Retinal pigment epithelial cell (primary cell): ENCODE measurements at places on chromosomes 4 and X.

GRCh38 chrX:115038406-115038805 lies 21.0 kb upstream of the IL13RA2 start:
- no peak for DNase-seq

GRCh38 chr4:60201052-60201673 lies 999.0 kb upstream of the ADGRL3 start:
- DNase-seq = no peak

- DNase-seq = no peak
Observed at GRCh38 chrX:15664487-15665444, at the start of gene CLTRN. Gene CLTRN (minus strand): TSS chrX:15664805. CDS start chrX:15664775, 30 bp downstream.

DNA sequence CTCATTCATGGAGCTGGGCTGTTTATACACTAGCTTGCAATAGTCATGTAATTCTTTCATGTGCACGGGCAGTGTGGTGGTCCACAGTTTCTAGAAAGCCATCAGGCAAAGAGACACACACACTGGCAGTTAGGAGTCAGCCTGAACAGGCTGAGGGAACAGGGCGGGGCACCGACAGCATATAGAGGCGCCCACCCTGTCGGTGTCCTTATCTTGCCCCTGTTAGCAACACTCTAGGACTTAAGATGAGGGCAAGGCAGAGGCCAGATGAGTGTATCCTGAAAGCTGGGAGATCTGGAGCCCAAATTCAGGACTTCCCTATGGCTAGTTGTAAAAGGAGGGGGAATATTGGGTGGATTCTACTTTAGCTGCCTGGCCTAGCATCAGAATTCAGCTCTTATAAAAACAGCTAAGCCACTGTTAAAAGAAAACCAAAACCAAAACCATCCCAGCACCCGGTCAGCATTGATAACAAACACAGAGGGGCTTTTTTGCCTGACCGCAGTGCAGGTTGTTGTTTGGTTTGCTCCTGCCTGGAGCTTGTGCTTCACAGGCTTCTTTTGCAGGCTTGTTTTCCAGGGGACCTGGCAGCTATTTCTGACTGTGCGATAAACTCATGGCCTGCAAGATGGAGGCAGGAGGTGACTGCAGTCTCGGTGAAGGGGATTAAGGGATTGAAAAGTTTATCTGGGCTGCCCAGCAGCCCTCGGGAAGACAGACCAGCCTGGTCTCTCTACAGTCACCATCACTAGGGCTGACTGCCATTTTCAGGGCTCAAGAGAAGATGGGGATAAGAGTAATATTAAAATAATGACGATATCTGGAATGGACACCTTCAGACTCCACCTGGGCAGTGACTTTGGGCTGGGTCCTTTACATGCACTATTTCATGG lies 638.9 kb downstream of the MID1IP1 start:
- no peak for DNase-seq

GRCh38 chr4:75733369-75733768 lies 9.0 kb downstream of the USO1 start:
- DNase-seq = no peak

GRCh38 chr4:61201561-61201960 lies 1.4 kb downstream of the ADGRL3 start:
- DNase-seq = no peak

GRCh38 chr4:13559413-13559812 lies 15.1 kb upstream of the NKX3-2 start:
- DNase-seq = no peak

DNA sequence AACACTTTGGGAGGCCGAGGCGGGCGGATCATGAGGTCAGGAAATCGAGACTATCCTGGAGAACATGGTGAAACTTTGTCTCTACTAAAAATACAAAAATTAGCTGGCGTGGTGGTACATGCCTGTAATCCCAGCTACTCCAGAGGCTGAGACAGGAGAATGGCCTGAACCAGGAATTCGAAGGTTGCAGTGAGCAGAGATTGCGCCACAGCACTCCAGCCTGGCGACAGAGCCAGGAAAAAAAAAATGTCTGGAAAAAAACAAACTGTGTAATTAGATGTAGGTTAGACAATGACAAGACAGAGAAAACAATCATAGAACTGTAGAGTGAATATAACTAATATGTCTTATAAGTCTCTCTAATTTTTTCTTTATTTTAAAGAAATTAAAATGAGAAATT lies 1002.5 kb upstream of the LCORL start:
- no peak for DNase-seq

- no peak for DNase-seq
Observed at GRCh38 chr4:146183209-146183608, 7.7 kb downstream of the LSM6 start.

GRCh38 chrX:9730752-9731151 lies 34.9 kb downstream of the GPR143 start:
- no peak for DNase-seq

DNA sequence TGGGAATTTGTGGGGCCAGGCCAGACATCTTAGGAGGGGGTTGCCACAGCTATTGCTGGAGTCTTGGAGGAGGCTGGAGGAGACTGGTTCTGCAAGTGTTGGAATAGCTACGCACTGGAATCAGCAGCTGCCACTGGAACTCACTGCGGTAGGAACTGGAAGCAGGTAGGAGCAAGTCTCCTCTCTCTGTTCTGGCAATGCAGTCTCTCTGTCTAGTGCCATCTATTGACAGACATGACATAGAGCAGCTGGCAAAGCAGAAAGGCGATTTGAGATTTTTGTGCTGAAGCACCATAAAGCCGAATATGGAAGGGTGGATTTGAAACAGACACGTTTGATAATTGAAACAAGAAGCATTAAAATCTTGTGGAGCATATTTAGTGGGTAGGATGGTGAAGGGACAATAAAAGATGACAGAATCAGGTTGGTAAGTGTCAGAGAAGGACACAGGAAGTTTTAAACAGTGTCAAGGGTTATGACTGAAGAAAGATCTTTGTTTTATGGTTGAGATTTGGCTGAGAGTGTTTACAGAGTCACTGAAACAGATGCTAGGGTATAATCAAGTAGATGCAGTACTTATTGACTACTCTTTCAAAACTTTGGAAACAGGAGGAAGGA lies 23.5 kb upstream of the SYNPO2 start:
- no peak for DNase-seq

DNA sequence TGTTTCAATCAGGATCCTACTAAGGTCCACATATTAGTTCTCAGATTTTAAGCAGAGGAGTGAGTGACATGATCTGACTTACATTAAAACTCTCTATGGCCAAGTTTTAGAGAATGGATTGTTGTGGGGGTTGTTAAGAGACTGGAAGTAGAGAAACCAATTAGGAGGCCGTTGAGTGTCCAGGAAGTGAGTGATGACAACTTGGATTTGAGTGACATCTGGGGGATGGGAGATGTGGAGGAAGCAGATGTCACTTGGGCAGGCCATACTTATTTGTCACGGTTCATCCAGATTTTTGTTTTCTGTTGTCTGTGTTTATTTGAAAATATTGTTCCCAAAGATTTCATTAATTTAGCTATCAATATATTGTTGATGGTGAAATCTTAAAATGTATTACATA lies 28.3 kb downstream of the ADD1 start:
- DNase-seq = no peak

GRCh38 chrX:12771445-12772069 lies 19.7 kb upstream of the PRPS2 start:
- no peak for DNase-seq

DNA sequence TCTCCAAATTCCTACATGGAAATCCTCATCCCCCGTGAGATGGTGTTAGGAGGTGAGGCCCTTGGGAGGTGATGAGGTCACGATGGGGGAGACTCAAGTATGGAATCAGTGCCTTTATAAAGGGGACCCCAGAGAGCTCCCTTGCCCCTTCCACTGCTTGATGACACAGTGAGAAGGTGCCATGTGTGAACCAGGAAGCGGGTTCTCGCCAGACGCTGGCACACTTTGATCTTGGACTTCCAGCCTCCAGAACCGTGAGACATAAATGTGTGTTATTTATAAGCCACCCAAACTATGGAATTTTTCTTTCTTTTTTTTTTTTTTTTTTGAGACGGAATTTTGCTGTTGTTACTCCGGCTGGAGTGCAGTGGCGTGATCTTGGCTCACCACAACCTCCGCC lies 237.6 kb downstream of the DHRSX start:
- no peak for DNase-seq

GRCh38 chr4:104735174-104735573 lies 240.5 kb upstream of the CXXC4 start:
- no peak for DNase-seq

- no peak for DNase-seq
Observed at GRCh38 chr4:45327544-45327943, 601.2 kb upstream of the GNPDA2 start.

DNA sequence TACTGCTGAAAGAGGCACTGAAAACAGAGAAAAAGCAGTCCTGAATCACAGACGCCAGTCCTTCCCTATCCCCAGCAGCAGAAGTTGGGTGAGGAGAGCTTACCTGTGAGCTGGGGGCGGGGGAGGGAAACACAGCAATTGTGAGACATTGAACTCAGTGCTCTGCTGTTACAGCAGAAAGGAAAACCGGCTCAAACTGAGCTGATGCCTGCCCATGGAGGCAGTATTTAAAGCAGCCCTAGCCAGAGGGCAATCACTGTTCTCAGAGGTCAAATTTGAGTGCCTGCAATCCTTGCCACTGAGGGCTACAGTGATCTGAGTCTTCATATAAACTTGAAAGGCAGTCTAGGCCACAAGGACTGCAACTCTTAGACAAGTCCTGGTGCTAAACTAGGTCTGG lies 220.7 kb downstream of the GRXCR1 start:
- DNase-seq = no peak

DNA sequence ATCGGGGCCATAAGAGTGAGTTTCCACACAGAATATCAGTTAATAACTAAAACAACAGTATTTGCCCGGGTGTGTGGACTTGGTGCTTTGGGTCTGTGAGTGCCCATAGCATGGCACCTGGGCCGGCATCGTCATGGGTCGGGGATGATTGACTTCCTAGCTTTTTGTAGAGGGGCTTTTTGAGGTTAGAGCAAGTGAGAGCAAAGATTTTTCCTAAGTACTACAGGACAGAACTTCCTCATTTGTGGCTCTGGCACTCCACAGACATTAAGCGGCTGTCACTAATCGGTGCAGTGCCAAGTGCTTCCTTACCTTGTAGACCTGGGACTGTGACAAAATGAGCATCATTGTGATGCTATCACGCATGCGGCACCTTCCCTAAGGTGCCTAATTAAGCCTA lies 81.0 kb downstream of the SHROOM2 start:
- no peak for DNase-seq
